Kidney capillary endothelial cell (primary cell): ENCODE measurements at places on chromosomes 4 and X.
A peak's percentile ranks its signal among the peaks of the same experiment; 100 is the strongest.

- DNase-seq = no peak
Observed at GRCh38 chr4:164536814-164537213, 217.1 kb upstream of the SMIM31 start.

DNA sequence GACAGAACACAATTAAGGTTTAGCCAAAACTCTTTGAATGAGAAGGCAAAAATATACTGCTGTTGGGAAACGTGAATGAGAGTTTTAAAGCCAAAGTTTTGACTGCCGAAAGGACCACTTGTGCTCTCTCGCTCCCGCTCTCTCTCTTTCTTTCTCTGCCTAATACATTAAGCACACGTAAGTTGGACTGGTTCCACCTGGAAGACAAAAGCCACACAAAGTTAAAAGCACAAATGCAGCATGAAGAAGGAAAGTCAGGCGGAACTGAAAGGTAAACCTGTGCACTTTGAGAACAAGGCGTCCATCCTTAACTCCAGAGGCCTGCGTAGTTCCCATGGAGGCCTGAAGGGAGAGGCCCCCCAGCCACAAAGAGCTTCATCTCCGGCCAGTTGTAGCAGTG, 1.9 kb downstream of the DCAF12L2 start:
- DNase-seq = no peak

DNA sequence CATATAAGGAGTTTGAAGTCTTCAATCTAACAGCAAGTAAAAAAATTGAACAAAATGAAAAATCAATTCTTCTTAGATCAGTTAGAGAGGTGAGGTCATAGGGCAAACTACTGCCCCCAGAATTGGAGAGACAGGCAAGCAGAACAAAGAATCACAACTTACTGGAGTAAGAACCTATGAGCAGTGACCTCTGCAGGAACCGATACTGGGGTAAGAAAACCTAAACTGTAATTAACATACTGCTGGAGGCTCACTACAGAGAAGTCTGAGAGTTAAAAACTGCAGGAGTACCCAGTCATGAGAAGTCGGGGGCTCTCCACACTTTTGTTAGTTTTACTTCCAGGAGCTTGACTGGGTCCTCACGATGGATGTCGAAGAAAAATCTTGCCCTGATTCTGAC, 16.0 kb downstream of the CLDN22 start:
- no peak for DNase-seq

DNA sequence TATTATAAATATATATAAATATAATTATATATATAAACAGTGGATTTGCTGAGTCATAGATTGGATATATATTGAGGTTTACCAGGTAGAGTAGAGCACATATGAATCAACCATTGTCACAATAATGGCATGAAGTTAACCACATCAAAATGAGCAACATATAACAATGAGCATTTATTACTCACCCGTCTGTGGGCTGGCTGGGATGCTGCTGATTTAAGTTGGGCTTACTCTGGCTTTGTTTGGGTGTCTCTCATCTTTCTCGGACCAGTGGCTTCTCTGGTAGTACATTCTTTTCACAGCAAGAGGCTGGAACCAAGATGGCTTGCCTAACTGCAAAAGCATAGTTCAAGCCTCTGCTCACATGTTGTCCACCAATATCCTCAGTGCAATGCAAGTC, 111.7 kb upstream of the TAPT1 start:
- peak; percentile 8 for DNase-seq

- no peak for DNase-seq
Observed at GRCh38 chr4:138063581-138063980, 178.6 kb downstream of the SLC7A11 start.

GRCh38 chr4:86261636-86262035, 98.2 kb downstream of the MAPK10 start:
- DNase-seq = no peak

GRCh38 chrX:37348231-37348970, 763 bp upstream of the PRRG1 start:
- DNase-seq = no peak

GRCh38 chrX:107776649-107777535, 641 bp upstream of the NCBP2L start:
- peak; percentile 73 for DNase-seq

DNA sequence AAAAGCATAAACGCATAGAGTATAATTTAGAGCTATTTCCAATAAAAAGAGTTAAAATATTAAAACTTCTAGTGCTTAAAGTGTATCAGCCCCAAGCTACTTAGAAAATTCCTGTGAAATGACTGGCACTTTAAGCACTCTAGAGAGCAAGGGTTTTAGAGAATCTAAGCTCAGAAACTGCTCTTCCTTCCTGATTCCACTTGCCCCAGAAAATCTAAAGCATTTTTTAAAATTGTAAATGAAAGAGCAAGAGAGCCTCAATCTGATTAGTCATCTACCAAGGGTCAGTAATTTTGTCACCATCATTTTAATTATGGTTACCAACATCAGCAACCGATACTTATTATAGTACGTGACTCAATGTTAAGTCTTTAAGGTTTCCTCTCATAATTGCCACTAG, 25.0 kb downstream of the CTPS2 start:
- DNase-seq = no peak

DNA sequence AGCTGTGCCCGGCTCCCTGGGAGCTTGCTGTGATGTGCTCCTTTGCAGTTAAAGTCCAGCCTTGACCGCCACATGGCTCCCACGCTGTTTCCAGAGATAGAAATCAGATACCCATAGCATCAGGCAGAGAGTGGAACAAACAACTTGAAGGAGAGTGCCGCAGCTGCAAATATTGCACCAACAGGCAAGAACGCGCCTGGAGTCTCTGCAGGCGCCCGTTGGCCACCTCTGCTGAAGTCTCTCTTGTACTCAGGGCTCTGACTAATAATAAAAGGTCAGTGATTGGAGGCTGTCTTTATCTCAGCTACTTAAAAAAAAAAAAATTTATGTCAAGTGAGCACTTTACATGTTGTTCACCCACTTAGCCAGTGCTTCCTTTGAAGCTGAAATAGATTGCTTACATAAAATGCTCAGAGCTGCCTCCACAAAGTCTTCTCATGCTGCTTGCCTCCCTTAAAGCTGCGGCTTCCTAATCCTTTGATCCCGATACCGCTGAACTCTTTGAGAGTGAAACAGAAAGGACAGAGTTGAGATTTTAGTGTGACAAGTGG, 30.9 kb upstream of the TENM3 start:
- no peak for DNase-seq

DNA sequence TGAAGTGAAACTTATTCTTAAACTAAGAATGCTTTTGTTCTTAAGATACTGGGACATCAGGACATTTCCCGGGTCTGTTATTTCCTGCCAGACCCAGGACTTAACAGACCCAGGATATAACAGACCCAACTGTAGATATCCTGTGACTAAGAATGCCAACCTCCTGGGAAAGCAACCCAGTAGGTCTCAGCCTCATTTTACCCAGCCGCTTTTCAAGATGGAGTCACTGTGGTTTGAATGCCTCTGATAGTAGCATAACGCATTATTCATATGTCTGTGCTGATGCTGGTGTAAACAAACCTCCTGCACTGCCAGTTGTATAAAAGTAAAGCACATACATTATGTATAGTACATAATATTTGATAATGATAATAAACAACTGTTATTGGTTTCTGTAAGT, 185.8 kb upstream of the GPRIN3 start:
- no peak for DNase-seq

- no peak for DNase-seq
Observed at GRCh38 chr4:78756137-78756536, 20.0 kb upstream of the BMP2K start.

- DNase-seq = no peak
Observed at GRCh38 chr4:185229021-185229818, 19.8 kb downstream of the SNX25 start.

- DNase-seq = no peak
Observed at GRCh38 chr4:38101563-38101962, 141.4 kb downstream of the PTTG2 start.

DNA sequence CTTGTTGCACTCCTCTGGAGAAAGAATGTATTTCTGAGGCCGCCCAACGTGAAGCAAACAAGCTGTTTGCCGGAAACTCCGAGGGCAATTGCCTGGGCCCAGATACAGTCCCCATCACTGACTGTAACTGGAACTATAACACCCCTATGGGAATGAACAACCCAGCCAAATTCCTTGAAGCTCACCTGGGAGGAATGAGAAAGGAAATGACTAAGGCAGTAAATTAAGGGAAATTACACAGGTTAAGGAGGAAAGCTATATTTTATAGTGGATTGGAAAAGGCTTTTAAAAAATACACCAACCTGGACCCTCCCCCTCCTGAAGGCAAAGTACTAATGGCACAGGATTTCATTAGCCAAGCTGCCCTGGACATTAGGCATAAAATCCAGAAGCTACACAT, 11.7 kb upstream of the HERC5 start:
- no peak for DNase-seq

- no peak for DNase-seq
Observed at GRCh38 chrX:21702725-21703124, 44.6 kb upstream of the KLHL34 start.

DNA sequence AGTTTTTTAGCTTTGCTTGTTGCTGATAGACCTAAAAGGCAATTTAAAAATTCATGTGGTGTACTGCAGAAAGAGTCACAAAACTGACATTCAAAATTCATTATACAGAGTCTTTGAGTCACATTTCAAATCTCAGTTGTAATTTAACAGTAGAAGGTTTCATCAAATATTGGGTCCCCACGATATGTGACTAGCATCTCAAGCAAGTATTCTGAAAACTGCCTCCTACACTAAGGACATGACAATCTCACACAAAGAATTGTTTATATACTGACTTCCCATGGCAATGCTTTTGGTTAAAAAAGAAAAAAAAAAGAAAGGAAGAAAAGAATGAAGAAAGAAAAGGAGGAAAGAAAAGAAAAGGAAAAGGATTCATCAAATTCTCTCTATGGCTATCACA, 62.1 kb upstream of the CTSO start:
- no peak for DNase-seq
